ENCODE measurements at places on chromosomes 13 and 19.

DNA sequence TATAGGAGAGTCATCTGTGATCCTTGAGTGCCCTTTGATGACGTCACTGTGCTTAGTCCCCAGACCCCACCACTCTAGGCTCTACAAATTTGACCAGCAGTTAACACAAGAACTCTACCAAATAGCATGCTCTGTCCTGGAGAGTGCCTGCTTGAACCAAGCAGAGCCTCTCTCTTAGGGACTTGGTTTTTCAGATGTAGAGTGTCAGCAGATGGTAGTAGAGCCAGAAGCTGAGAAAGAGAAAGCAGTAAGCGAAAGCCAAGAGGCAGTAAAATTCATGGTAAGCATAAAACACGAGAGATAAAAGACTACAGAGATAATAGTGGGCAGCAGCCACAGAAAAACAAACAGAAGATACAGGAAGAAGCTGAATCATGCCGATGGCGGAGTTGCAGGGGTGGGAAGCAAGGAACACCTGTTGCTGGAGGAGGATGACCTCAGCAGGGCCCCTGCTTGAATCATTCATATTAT lies 193.3 kb downstream of the SLC7A1 start:
- no peak for DNase-seq

DNA sequence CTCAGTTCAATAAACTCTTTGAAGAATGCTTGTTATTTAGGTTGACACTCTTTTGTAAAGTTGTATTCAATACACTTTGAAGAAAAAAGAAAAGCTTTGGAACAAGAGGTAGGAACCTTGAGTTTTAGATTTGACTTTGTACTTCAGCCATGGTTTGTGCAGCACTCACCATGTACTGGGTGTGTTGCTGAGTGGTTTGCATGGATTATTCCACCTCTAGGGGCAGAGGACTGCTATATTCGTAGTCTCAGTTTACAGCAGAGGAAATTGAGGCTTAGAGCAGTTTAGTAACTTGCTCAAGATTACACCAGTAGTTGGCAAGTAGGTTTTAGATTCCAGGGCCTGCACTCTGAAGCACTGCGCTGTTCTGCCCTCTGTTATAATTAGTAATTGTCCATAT lies 68.8 kb downstream of the DNAJC3 start:
- no peak for DNase-seq

DNA sequence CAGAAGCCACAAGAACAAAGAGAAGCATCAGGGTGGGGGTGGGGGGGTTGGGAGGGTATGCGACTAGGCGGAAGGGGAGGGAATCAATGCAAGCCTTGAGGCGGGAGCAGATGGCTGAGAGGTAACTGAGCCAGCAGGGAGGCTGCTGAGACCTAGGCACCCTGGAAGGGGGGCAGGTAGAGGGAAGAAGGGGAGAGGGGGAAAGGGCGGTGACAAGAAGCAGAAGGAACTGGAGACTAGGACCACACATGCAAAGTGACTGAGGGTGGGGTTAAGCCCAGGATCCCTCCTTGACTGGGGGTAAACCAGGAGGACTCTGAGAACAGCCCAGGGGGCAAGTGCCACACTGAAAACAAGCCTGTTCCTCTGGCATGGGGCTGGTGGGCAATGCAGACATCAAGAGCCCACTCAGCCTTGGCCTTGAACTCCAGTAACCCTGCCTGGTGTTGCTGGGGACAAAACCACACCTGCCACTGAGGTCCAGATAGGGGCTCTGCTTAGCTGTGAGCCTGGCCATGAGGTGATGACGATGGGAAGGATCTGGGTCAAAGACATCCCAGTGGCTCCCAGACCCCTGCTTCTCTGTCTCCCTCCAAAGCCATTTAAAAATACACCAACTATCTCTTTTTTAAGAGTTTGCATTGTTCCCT lies 20.3 kb downstream of the OPA3 start:
- DNase-seq: no peak

DNA sequence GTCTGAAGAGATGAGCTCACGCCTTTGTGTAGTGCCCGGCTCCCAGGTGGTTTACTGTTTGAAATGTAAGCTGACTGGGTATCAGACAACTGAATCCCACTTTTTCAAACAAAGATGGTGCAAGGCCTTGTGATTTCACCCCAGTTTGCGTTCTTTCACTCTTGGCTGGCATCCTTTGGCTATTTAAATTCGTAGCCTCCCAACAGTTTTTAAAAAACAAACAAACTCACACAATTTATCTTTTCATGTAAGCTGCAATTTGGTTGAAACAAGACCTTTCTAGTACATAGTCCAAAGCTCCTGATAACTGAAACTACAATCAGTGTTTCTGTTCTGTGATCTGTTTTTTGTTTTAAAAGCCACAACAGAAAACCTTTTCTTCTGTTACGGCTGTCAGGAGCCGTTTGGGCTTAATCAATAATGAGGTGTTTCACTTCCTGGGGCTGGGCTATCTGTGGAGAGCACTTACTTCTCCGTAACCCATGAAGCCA lies 65.1 kb upstream of the NPAS1 start:
- DNase-seq: no peak

DNA sequence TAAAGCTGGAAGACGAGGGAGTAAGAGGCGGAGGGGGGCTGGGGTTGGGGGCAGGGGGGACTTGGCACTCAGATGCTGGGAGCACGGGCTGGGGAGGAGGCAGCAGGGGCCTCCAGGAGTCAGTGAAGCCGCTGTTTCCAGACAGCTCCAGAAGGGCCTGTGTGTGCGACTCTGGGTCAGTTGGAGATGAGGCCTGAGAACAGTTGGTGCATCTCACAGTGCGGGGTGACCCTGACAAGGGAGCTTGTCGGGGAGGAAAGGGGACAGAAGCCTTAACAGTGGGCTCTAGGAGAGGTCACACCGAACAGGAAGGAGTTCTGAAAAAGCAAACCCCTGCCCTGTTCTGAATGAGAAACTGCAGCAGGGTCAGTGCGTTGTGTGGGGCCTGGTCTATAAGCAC lies 11.2 kb downstream of the NAXD start:
- no peak for DNase-seq

DNA sequence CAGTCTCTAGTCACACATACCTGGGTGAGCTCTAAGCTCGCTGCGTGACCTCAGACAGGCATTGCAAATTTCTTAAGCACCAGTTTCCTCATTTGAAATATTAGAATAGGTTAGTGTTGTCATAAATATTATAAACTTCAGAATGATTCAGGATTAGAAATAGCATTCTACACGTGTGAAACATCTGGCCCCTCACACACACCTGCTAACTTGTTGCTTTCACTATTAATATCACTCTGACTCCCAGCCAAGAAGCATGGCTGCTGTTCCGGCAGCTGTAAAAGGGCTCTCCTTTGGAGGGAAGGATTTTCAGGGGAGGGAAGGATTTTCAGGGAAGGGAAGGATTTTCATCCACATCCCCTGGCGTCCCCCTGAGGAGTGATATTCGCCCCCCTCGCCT lies 161.3 kb upstream of the GPR12 start:
- no peak for DNase-seq

- no peak for DNase-seq
Observed at GRCh38 chr19:4379383-4380253, 20.7 kb downstream of the SH3GL1 start.

- no peak for DNase-seq
Observed at GRCh38 chr13:50448535-50448998, 394.9 kb downstream of the DLEU7 start.

DNA sequence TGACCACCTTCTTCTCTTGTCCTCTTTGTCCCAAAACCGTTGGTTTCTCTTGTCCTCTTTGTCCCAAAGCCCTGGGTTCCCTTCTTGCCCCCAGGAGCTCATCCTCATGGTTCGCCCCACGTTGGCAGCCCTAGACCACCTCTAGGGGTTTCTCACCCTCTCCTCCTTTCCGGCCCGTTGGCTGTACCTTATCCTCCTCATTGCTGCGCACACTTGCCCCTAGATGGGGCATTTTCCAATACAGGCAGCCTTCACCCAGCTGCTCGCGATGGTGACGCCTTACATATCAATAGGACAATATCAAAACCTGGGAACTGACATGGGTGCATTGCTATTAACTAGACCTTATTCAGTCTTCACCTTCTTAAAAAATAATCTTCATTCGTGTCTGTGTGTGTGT lies 86.5 kb downstream of the IPO5 start:
- no peak for DNase-seq

DNA sequence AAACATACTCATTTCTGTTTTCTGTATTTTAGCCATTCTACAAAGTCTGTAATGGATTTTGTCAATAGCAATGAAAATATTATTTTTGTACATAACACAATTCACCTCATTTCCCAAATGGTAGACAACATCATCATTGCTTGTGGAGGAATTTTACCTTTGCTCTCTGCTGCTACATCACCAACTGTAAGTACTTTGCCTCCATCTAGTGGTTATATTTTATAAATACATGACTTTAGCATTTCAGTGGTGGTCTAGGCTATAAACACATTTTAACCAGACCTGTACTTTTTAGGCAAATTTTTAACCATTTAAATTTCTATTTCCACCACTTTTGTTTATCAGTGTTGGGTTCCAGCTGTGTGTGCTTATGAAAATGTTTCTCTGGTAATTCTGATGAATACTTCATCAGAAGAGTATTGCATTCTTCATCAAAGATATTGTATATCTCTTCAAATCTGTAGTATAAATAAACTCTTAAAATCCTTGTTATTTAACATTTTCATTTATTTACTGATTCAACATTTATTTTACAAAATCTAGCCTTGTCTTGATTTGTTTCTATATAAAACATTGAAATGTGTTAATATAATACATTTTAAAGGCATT lies 222.4 kb downstream of the NBEA start:
- peak; percentile 36 for DNase-seq

DNA sequence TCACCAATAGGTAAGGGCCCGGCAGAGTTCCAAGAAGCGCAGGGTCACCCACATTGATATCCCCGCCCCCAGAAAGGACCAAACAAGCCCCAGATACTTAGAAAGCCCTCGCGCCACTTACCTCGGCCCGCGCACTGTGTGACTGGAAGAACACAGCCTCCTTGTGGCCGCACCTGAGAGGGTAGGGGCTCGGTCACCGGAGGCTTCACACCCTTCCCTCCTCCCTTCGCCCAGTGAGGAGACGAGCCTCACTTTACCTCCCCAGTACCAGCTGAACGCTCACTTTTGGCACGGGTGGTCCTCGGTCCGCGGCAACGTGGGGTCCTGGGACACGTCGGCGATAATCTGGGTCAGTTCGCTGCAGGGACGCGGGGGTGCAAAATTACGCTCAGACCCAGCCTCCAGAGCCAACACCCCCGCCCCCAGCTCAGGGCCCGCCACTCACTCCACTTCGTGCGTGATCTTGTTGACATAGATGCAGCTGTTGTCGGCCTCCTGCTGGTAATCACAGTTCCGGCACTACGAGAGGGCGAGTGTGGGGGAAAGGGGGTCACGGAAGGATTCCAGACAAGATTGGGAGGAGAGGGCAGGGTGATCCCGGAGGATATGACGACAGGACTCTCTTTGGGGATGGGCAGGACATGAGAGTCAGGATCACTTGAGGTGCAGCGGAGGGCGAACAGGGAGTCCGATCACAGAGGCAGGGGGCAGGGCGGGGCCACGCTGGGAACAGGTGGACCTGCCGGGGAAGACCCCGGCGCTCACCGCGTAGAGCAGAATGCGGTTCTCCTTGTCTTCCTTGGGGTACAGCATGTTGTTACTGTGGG lies 568 bp downstream of the POLR2I start:
- DNase-seq: peak; percentile 27

Data from fibroblast of upper back skin (primary cell).